Spinal cord (tissue), 10 donors: ENCODE measurements at places on chromosomes 3 and 15. TPM values are rescaled to one million over a fixed set of nuclear protein-coding genes. Genes with fewer than 3 reads are reported as not detected.

SIDT1 gene
- 45.2 TPM for total RNA-seq

EID1 gene
- 470 TPM for total RNA-seq

MRAS gene
- 55.0 TPM for total RNA-seq

CLDN11 gene
- total RNA-seq: 413 TPM

SLC27A2 gene
- total RNA-seq: 2.7 TPM

LMCD1 gene
- total RNA-seq: 12.5 TPM

BFSP2 gene
- 1.0 TPM for total RNA-seq

ACSBG1 gene
- total RNA-seq: 11.6 TPM

MESP1 gene
- total RNA-seq: 1.5 TPM

GRCh38 chr3:167866331-167866730 is 130.8 kb downstream of the SERPINI1 start:
- no peak for DNase-seq

GRCh38 chr3:123046262-123047061 is 18.9 kb upstream of the SEMA5B start:
- DNase-seq: no peak

DNA sequence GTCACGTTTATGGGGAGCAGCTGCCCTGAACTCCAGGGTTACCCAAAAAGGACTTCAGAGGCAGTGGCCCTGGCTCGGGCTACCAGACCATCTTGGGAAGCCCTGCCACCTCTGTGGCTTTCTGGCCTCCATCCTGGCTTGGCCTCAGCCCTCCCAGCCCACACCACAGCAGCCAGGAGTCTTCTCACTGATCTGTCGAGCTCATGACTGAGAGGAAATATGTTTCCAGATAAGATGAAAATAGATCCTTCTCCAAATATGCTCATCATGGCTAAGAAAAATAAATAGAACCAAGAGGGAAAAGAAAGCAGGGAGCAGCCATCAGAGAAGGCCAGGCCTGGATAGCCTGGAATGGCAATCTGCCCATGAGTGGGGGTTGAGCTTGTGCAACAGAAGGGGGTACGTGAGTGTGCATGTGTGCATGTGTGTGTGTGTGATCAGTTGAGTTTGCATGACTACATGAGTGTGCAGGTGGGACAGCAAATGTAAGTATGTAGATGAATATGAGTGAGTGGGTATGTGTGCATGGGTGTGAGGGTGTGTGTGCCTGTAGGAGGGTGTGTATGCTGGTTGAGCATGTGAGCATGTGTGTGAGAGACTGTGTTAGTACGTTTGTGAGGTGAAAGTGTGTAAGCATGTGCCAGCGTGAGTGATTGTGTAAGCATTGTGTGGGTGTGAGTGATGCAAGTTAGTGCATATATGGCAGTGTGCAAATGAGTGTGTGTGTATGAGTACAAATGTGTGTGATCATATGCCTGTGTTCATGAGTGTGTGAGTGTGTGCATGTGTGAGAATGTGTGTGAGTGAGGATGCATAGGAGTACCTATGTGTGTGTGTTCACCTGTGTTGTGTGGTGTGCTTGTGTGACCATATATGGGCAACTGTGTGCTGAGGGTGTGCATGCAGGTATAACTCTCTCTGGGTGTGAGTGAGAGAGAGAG is 9.9 kb upstream of the RFT1 start:
- DNase-seq: no peak

GRCh38 chr3:115401851-115402501 is 221.3 kb upstream of the GAP43 start:
- no peak for DNase-seq

- no peak for DNase-seq
Observed at GRCh38 chr15:89851673-89852341, 37.2 kb upstream of the ANPEP start.

- DNase-seq: no peak
Observed at GRCh38 chr3:46184469-46184868, 23.6 kb downstream of the CCR1 start.

GRCh38 chr3:152319831-152320617 is 51.3 kb downstream of the MBNL1 start:
- peak; percentile 56 for DNase-seq

DNA sequence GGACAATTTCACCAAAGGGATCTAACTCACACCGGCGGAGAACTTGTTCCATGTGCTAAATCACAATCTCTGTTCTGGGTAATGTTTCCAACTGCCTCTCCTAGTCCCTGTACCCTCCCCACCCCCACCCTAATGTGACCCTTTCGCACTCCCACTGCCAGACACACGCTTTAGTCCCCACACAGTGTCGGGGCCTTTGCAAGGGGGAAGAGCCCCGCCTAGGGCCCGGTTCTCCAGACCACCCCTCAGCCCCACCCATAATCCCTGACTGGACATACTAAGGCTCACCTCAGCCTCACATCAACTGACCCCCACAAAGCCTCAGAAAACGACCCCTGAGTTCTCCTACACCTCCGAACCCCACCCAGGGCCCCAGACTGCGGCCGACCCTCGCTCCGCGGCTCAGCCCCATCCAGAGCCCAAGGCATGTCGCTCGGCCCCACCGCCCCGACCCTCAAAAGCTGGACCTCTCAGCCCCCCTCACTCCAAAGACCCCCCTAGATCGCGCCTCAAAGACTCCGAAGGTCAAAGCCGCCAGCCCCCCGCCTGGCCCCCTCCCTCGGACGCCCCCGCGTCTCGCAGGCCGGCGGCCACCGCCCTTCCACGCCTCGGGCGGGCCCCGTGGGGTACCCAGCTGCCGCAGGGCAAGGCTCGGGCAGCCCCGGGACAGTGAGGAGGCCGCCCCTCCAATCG is 72.0 kb upstream of the MAP4 start:
- DNase-seq: no peak

GRCh38 chr3:54845011-54845410 is 82.8 kb downstream of the LRTM1 start:
- DNase-seq: no peak

DNA sequence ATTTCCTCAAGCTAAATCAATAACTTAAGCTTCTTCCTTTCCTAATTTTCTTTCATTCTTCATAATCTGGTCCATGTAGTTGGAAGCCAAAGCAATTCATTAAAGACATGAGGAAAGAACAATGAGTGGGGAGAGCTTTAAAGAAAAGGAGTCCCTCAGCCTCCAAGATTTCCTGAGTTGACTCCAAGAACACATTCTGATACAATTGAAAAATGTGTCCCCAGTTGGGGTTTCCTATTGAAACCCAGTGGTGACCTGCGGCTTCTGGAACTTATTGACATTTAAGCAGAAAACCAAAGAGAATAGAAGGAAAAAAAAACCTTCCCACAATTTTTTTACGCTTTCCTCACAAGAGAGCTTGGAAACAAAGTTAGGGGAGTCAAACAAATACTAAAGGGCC is 37.0 kb downstream of the ATP8B4 start:
- DNase-seq: no peak

- DNase-seq: no peak
Observed at GRCh38 chr15:58136731-58137130, 1.4 kb upstream of the AQP9 start.

DNA sequence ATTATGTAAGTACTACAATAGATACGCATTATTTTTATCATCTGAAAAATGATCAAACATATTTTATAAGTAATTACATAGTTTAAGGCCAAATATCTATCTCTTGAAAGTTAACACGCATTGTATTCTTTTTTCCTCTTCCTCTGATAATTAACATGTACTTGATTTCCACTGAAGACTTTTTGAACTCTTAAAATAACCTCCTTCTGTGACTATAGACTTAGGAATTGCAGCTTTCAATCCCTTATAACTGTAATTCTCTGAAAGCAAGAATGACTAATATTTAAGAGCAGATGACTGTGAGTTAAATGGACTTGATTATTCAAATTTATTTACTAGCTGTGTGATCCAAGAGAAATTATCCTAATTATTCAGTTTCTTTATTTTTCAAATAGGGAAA is 730.6 kb upstream of the NECTIN3 start:
- DNase-seq: no peak

- DNase-seq: no peak
Observed at GRCh38 chr15:55277715-55278114, 11.9 kb downstream of the RAB27A start.

DNA sequence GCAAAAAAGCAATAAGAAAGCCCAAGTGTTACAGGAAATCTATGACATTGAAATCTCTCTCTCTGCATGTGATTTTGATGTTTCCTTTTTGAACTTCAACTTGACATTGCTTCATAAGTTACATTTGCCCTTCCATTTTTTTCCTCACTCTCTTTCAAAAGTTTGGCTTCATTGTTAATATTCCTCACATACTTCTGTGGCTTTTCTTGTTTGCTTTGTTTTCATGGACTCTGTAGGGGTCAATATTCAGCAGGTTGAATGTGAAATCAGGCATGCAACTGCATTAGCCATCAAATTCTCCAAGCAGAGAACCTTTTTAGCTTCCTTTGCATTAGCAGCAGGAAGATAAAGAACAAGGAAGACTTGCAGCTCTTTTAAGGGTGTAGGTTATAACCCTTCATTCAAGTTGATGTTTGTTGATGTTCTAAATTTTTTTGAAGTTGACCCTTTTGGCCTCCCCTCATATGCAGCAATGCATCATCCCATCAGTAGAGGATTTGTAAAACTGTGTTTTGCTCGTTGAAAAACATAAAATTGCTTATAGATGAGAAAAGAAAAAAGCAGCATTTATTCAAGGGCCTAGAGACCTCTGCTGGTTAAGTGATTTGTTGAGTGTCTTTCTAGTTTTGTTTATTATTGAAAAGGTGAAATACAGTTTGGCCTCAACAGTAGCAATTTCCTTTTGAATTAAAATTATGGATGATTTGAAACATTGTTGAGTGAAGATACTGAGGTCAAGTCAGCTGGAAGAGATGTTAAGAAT is 211.4 kb downstream of the IL5RA start:
- DNase-seq: no peak

DNA sequence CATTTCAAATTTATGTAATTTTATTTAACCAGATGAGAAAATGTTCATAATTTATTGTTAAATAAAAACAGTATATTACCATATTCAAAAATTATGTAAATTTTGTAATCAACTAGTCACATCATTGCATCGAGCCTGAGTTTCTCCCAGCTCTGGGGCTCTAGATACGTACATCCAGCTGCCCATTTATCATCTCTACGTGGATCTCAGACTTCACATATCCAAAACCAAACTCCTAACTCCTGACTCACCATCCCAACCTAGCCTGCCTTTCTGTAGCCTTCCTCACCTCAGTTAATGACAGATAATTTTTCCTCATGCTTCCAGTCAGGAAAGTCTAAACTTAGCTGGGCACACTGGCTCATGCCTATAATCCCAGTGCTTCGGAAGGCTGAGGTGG is 194.8 kb downstream of the SSR3 start:
- DNase-seq: no peak

DNA sequence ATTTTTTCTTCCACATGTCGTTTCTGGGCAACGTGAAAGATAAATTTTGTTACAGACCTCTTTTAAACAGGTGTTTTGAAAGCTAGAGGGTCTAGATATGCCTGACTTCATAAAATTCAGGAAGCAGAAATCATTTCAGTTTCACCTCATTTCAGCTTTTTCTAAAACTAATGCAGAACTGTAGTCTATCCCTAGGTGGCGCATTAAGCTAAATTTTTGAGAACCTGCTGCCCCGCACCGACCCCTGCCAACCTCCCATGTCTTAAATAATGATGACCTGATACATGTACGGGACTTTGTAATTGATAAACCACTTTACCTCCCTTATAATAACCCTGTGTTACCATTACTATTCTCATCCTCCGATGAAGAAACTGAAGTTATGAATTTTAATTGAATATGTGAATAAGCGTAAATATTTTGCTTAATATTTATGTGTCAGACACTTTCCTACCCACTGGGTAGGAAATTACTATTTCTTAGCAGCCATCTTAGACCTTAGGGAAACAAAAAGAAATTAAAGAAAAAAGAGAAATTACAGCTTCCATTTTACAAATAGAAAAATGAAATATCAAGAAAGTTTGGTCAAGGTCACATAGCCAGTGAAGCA is 78.7 kb upstream of the GCNT3 start:
- DNase-seq: no peak

- DNase-seq: peak; percentile 16
Observed at GRCh38 chr15:100279446-100279845, 62.3 kb downstream of the ADAMTS17 start.

- DNase-seq: no peak
Observed at GRCh38 chr15:99443768-99444446, 121.9 kb upstream of the MEF2A start.

DNA sequence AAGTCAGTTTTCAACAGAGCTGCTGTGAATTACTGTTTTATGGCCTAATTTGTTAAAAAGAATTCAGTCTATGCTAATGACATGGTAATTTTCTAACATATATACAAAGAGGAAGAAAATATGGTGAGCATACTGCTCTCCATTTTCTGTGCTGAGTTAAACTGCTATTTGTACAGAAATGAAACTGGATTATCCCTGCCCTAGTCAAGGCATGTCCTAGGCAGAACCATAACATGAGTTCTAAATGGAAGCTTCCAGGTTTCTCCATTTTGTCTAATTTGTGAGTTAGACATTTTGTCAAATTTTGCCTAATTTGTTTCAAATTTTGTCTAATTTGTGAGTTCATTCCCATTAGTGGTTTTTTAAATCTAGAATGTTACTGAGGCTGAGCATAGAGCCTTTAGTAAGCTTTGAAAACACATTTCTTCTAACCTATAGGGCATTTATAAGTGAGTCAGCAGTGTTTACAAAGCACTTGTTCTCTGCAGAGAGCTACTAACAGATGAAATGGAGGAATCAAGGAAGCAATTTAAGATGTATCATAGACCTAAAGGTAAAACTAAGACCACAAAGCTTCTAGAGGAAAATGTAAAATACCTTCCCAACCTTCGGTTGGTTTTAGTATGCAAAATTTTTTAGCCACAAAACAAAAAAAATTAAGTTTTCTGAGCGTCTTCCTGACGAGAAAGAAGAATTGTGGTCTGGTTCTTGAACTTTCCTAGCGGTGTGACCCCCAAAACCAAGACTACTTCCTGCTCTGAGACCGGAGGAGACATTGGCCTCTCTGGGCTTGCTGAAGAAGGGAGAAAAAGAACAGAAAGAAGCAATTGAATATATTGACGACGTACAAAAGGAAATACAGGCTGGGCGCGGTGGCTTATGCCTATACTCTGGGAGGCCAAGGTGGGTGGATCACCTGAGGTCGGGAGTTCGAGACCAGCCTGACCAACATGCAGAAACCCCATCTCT is 9.8 kb downstream of the P2RY14 start:
- DNase-seq: no peak

DNA sequence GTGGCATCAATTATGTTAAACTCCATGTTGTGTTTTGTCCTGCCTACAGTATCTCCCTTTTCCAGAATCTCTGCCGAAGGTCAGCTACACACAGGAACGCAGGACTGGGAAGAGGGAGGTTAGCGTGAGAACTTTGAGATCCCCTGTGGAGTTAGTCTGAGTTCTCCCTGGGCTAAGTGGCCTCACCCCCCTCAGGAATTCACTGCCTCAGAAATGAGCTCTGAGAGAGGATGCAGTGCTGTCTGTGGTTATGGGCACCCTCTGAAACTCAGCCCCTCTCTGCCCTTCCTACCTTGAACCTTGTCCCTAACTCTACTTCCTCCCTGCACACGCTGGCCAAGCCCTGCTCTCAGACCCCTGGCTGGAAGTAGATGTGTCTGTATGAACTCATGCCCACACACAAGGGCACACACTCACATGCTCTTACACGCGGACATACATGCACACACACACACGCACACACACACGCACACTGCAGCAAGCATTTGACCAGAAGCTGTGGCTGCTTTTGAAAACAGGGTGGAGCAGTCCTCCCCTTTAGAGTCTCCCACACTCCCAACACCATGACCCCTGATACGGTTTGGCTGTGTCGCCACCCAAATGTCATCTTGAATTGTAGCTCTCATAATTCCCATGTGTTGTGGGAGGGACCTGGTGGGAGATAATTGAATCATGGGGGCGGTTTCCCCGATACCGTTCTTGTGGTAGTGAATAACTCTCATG is 5.3 kb upstream of the VIPR1 start:
- no peak for DNase-seq

GRCh38 chr3:111260878-111261277 is 189.3 kb downstream of the NECTIN3 start:
- no peak for DNase-seq
